GM23248 (cell line): ENCODE measurements at places on chromosomes 16 and 17. TPM values are rescaled to one million over a fixed set of nuclear protein-coding genes. Genes with fewer than 3 reads are reported as not detected.
A peak's percentile ranks its signal among the peaks of the same experiment; 100 is the strongest.

GRCh38 chr17:19003543-19004420 is 782 bp downstream of the FAM83G start:
- peak; percentile 82 for DNase-seq

DNA sequence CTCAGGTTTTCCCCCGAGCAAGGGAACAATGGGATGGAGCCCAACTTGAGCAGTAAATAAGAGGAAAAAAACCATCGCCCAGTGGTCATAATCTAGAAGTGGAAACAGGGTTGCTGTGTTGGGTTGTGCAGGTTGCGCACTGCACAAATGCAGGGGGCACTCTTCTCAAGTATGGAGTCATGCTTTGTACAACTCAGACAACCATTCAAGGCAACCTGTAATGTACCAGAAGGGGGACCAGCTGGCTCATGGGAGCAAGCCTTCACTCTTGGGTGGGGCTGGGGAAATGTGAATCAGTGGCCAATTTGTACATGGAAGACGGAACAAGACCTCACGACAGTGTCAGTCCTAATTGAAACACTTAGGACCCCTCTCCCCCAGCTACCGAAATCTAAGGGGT is 23.9 kb upstream of the LITAF start:
- DNase-seq, result no peak

DNA sequence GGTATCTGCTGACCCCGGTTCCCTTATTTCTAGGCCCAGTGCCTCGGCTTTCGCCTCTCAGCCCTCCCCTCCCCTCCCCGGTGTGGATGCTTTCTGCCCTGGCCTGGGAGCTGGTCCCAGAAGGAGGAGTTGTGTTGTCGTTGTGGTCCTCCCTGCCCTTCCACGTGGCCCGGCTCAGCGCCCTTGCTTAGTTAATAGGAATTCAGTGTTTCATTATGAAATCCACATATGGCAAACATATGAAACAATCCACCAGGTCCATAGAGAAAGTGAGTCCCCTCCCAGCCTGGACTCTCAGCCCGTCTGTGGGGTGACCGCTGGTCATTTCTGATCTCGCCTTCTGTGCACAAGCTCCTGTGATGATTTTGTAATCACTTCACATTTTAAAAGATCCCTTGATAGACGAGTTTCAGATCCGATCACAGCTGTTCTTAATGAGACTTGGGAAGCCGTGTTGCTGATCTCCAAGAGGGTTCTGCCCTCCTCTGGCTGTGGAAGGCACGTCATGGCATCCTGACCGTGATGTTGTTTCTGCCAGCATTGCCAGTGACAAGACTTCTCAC is 112.1 kb downstream of the BANP start:
- peak; percentile 94 for DNase-seq

DNA sequence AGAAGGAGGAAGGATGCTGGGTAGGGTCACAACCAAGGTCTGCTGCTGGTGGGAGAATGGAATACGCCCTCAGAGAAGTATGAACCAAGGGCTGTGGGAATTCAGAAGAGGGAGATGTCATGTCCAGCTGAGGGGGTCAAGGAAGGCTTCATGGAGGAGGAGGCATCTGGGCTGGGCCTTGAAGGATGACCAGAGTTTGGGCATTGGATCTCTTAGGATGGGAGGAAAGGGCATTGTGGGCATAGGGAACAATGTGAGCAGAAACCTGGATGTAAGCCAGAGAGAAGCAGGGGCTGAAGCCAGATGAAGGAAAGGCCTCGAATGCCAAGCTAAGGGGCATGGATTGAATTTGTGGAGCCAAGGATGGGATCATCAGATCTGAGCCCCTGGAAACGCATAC is 49.2 kb upstream of the MAP3K14 start:
- no peak for DNase-seq

The CCNF gene
- total RNA-seq, result 11.5 and 15.7 TPM in 2 replicates

The UMOD gene
- total RNA-seq, result not detected in 2 replicates

DNA sequence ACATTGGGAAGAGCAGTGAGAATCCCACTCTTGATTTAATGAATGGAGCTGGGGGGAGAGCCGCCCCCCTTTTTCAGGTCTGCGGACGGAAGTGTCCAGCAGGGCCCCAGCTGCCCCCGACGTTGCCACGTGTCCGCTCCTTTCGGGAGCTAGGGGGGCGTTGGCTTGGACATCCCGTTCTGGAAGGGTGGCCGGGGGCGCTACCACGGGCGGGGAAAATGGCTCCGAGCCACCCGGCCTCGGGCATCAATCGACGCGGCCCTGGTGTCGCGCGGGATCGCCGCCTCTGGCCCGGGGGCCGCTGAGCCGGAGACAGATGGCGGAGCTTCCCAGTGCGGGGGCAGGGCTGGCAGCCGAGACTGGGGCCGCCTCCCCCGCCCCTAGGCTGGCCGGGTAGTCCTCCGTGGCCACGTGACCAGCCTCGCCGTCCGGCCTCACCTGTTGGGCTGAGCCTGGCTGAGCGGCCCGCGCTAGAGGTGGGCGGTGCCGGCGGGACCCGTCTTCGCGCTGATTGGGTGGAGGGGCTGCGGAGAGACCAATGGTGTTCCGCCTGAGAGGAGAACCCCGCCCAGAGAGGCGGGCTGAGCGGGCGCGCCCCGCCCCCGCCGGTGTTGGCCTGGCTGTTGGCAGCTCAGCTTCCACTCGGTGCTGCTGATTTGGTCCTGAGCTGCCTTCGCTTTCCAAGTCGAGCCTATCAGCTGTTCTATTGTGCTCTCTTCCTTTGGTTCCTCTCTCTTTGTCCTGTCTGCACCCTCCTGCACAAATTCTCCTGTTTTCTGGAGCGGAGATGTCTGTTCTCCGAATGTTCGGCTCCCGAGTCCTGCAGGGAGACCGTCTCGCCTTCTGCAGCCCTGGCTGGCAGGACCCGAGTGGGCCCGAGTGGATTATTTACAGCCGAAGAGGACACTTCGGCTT is 8.3 kb downstream of the HS3ST3B1 start:
- DNase-seq, result peak; percentile 96

The RHBDL3 gene
- total RNA-seq, result 0.11 TPM in 1 of 2 replicates, not detected in the other

The INCA1 gene
- total RNA-seq, result 0.32 and 1.0 TPM in 2 replicates

DNA sequence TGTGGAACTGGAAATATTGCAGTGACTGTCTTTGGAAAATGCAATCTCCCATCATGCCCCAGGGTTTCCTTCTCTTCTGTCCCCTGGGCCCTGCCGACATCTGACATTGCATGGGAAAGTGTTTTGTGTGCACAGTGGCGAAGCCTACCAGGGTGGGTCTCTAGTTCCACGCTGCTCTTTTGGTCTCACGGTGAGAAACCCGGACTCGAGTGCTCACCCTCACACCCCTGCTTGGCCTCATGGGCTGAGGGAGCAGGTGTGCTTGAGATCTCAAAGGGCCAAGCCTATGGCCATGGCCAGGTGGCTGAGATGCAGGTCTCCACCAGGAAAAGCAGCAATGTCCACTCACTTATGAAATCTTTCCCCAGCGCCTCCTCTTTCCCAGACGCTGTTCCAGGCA is 32.0 kb downstream of the SPNS3 start:
- no peak for DNase-seq

- peak; percentile 91 for DNase-seq
These were observed at the start of gene DNAH2 for GRCh38 chr17:7716901-7717755. DNAH2 (plus strand) TSS chr17:7717744; CDS start chr17:7719735, 1,991 bp downstream.
